Stimulated activated CD4-positive, alpha-beta T cell treated with anti-CD3 and anti-CD28 coated beads, TNF-alpha, amount 100 ng/mL, for 24 hours (primary cell): ENCODE measurements at places on chromosomes 3 and 15.

- DNase-seq, result no peak
These were observed 107.9 kb upstream of the ARL6 start for GRCh38 chr3:97656638-97657037.

GRCh38 chr3:165768680-165769079 is 68.5 kb downstream of the BCHE start:
- no peak for DNase-seq

GRCh38 chr15:50916400-50916799 is 7.9 kb downstream of the AP4E1 start:
- no peak for DNase-seq

GRCh38 chr3:14456794-14457193 is 54.4 kb downstream of the SLC6A6 start:
- no peak for DNase-seq

- DNase-seq, result no peak
These were observed 37.0 kb upstream of the SNRPA1 start for GRCh38 chr15:101332061-101332467.

DNA sequence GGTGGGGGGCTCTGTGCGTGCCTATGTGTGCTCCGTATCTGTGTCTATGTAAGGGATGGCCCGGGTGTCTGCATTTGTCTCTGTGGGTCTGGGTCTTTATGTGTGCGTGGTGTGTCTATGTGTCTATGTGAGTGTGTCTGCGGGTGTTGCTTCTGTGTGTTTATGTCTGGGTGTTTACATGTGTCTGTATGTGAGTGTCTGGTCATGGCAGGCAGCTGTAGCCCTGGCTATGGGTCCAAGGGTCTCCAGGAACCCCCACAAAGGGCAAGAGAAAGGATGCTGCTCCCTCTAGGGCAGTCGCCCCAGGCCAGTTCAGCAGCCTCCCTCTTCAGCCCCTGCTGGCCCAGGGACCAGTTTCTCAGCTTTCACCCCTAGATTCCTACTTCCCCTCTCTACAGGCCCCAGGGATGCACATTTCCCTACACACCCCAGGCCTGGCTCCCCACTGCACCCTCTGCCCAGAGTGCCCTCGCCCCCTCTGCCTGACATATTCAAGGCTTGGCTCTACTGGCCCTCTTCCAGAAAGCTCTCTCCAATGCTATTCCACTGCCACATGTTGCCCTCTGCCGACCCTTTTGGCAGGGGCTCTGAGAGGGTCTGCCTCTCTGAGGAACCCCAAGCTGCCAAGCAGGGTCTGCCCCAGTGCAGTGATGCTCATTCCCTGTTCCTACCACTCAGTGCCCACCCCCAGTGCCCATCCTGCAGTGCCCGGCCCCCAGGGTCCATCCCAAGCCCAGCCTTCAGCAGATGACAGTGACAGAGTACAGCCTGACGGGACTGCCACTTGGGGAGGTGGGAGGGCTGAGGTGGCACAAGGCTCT is 1.0 kb upstream of the MYL3 start:
- no peak for DNase-seq

GRCh38 chr3:54225841-54226528 is 103.6 kb downstream of the CACNA2D3 start:
- DNase-seq, result no peak

GRCh38 chr15:60000113-60000823 is 3.8 kb upstream of the FOXB1 start:
- no peak for DNase-seq

- DNase-seq, result no peak
These were observed 541.5 kb downstream of the GABRG3 start for GRCh38 chr15:27512281-27513001.

- no peak for DNase-seq
These were observed 99.9 kb downstream of the CACNA1D start for GRCh38 chr3:53594276-53594675.

DNA sequence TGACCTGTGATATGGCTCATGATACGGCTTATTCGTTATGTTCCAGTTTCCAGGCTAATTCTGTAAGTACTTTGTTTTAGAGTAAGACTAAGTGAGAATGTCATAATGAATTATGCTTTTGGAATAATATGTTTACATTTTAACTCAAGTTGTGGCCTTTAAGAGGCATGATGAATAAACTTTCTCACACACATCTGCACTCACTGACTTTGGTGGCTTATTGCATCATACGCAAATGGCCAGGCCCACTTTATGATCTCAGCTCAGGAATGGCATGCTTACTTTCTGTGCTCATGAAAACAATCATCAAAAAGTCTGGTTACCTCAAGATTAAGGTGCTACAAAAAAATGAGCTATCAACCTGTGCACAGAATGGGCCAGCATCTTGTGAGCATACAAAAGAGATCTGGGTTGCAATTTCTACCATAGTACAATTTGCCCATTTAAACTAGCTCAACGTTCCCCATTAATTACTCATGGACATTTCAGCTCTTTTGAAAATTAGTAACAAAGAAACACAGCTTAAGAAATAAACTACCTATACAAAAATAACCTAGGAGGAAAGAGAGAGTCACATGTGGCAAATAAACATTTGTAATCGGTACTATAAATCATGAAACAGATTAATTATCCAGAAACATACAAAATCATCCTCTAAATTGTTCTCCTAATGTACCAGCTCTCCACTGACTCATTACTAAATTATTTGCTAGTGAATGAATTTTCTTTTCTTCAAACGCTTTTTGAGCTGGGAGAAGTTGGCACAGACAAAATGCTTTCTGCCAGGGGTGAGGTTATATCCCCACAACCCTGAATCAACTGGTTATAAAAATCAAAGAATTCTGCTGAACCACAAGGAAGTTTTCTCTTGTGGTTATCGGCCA is 439.0 kb upstream of the ADAMTS9 start:
- no peak for DNase-seq

- no peak for DNase-seq
These were observed 439.5 kb downstream of the PDCD6IP start for GRCh38 chr3:34237946-34238345.

DNA sequence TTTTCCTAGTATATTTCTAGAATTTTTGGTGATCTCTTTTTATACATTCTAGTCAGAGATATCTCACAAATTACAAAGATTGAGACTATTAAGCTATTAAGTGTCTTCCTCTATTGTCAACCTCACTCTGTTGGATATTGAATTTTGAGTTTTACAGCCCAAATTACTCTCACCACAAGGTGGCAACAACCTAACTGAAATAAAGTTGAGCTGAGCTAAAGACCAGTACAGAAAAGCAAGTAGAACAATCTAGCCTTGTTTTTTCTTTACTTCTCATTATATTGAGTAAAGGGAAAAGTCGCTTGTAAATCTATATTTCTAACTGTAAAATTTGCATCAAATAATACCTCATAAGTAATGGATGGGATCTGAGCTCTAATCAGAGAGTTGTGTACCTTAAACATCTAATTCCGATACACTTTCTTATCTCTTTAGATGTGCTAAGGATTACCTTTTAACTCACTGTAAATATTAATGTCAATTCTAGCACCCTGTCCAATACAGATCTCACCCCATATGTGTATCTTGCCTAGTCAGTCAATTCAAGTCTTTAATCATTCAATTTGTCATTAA is 13.6 kb upstream of the COMMD2 start:
- no peak for DNase-seq

GRCh38 chr3:169865176-169865767 is 4.5 kb downstream of the LRRC31 start:
- no peak for DNase-seq
